Right lung (tissue), 10 donors: ENCODE measurements at places on chromosomes 7 and 10. TPM values are rescaled to one million over a fixed set of nuclear protein-coding genes. Genes with fewer than 3 reads are reported as not detected.

The BAIAP2L1 gene
- 21.6 TPM for polyA plus RNA-seq

The CHST15 gene
- 14.5 TPM for polyA plus RNA-seq

The SLC16A12 gene
- polyA plus RNA-seq: 1.6 TPM

The INPP5A gene
- 38.2 TPM for polyA plus RNA-seq

The SYT15B gene
- polyA plus RNA-seq: 16.2 TPM

The KLF14 gene
- 0.10 TPM for polyA plus RNA-seq

The LARP4B gene
- polyA plus RNA-seq: 47.6 TPM

The LIPA gene
- 62.6 TPM for polyA plus RNA-seq
